ENCODE measurements at places on chromosomes 4 and X.

- no peak for DNase-seq
Observed at GRCh38 chrX:28693101-28693500, 105.9 kb downstream of the IL1RAPL1 start.

GRCh38 chrX:22748093-22748999 is 251.4 kb upstream of the DDX53 start:
- peak; percentile 1 for DNase-seq

DNA sequence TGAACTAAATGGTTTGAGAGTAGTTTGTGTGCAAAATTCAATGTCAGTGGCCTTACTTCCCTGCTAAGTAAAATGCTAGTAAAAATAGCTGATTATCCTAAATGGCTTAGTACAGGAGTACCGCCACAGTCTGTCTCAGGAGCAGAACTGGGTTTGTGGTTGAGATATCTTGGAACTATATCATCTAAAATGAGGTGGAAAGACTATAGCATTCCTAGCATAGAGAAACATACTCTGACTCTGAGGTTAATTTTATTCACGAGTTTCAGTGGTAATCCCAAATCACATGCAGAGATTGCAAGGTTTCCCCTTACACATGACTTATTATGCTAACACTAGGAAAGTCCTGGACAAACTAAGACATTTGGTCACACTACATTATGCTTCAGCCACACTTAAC is 70.4 kb downstream of the OR13H1 start:
- DNase-seq = no peak

DNA sequence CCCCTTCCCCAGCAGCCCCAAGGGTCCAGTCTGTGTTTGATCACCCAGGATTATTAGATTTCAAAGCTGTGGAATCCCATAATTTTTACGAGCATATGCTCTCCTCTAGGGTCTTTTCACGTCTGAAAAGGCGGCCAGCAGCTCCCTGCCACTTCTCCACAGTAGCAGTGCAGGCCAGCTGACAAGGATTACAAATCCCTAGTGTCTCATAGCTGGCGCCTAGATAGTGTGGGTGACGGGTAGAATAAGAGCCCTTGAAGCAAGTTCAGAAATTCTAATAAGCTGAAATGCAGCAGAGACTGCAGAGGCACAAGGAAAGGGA is 79.4 kb downstream of the RLIM start:
- DNase-seq = no peak

- no peak for DNase-seq
Observed at GRCh38 chrX:117998171-117998570, 118.4 kb downstream of the KLHL13 start.

DNA sequence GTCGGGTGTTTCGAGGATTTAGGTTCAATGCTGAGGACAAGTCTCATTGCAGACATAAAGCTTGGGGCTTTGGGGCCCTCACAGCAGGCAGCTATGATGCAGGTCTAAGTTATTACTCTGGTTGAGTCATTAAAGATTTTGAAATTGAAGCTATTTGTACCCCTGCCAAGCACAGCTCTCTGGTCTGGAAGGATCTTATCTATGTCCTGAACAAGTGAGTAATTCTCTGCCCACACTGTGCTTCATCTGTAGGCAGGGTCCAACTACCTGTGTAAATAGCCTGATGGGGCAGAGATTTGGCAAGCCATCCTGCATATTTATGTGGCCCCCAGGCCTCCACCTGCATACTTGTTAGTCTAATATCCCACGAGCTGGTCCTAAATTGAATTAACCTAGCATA is 41.4 kb upstream of the MAGEA4 start:
- no peak for DNase-seq
